ENCODE measurements at places on chromosomes 1 and 21.

DNA sequence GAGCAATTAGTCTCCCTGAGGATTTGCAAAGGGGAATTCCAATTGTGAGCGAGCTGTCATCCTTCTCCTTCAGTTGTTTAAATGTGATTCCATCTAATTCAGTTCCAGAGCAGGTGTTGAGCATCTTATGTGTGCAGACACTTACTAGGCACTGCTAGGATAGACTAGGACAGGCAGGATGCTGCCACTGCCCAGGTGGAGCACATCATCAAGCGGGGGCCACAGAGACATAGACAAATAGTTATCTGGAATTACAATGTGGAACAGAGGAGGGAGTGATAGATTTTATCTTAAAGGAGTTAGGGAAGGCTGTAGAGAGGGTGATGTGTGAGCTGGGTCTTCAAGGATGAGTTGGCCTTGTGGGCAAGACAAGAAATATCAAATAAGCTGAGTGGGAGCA is 55.9 kb downstream of the CDC7 start:
- DNase-seq, result no peak

GRCh38 chr1:186750257-186750656 is 70.0 kb upstream of the PTGS2 start:
- DNase-seq, result no peak

- peak; percentile 27 for DNase-seq
Measured at GRCh38 chr1:241677201-241677600, 25.1 kb downstream of the WDR64 start.

GRCh38 chr1:229478852-229479251 is 29.3 kb downstream of the NUP133 start:
- no peak for DNase-seq

GRCh38 chr1:154578058-154578418 is 10.5 kb downstream of the CHRNB2 start:
- no peak for DNase-seq

- no peak for DNase-seq
Measured at GRCh38 chr1:180255536-180256340, 25.7 kb downstream of the LHX4 start.

- no peak for DNase-seq
Measured at GRCh38 chr1:207033302-207033701, 746 bp upstream of the C1orf116 start.

GRCh38 chr1:43207229-43207853 is 35.2 kb downstream of the CFAP57 start:
- no peak for DNase-seq

DNA sequence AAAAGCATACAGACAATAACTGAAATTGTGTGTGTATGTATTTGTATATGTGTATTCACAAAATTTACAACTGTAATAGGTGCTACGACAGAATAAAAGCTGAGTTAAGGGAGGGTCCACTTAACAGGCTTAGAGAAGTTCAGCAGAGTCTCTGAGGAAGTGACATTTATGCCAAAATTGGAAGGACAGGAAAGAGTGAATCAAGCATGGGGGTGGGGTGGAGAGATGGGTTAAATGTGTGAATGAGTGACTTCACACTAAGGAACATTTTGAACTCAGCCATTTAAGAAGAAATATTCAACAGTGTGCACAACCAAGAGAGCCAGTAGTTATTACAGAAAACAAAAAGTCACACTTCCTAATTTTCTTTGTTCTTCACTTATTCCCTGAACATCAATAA is 53.8 kb upstream of the RGS1 start:
- DNase-seq, result no peak

GRCh38 chr1:22889213-22889827 is 83.3 kb downstream of the LACTBL1 start:
- no peak for DNase-seq

- DNase-seq, result no peak
Measured at GRCh38 chr1:229271448-229272159, 693 bp downstream of the RAB4A start.

DNA sequence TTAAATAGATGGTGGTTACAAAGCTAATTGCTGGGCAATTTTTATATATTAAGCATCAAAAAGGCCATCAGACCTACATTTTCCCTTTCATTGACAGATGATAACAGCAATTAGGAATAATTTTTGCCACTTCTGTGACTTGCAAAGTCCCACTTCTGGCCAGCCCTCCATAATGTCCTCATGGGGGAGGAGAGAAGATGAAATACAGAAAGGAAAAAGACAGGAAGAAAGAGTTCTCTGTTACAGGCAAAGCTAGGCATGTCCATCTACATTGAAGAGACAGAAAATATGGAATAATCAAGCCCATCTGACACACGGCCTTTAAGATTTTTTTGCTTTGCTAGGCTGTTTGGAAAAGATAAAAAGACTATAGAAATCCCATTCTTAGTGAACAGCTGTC is 108.0 kb downstream of the ENAH start:
- no peak for DNase-seq

GRCh38 chr1:20411196-20411980 is 74.6 kb downstream of the CAMK2N1 start:
- DNase-seq, result no peak

DNA sequence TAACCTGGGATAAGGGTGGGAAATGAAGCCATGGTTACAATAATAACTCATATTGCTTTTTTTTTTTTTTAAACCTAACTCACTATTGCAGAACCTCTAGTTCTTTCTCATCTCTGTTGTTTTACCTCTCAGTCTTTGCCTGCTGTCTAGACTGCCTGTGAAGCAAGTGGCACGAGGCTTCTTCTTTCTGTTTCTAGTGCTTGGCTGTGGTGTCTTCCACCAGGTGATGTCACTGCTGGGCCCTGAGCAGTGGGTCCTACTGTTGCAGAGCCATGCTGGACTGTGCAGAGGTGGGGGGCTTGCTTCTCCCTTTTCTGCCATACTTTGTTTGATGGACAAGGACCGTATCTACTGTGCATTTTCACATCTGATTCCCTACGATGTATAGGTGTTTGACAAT is 51.7 kb downstream of the ZNF326 start:
- no peak for DNase-seq

- no peak for DNase-seq
Measured at GRCh38 chr1:99645699-99646531, at the start of gene PALMD. Gene PALMD (plus strand): TSS chr1:99646113. CDS start chr1:99646318, 205 bp downstream.

DNA sequence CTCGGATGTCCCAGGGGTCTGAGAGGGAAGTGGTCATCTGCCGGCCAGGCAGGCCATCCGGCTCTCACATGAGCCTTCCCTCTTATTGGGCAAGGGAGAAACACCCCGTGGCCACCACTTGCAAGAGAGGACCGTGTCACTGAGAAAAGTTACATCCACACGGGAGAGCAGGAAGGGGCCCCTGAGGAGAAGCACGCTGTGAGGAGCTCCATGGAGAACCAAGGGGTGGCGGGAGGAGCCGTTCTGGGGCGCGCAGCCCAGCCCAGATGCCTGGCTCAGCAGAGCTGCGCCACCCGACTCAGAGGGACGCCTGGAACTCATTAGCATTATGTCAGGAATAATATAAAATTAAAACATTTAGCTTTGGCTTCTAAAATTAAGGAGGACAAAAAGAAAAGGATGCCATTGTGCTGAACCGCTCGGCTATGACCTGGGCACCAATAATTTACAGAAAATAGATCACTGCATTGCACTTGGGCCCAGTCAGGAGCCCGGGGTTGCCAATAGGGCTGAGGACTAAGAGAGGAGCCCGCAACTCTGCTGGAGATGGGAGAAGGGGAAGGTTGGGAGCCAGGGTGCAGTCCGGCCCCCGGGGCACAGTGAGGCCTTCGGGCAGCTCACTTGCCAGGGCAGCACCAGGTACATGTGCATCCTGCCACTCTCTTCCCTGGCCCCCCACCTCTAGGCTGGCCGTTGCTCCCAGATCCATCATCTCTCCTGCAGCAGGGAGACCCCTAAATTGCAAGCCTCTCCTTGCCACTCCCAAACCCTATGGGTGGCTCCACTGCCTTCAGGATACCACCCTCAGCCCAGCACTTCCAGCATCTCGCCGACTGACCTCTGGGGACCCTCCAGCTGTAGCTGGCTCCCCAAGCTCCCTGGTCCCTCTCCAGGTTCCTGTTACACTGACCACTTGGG is 84.8 kb downstream of the DMRTB1 start:
- no peak for DNase-seq

GRCh38 chr1:212037900-212038299 is 2.4 kb downstream of the DTL start:
- no peak for DNase-seq

- DNase-seq, result peak; percentile 96
Measured at GRCh38 chr1:108643492-108644335, 17.2 kb downstream of the HENMT1 start.

DNA sequence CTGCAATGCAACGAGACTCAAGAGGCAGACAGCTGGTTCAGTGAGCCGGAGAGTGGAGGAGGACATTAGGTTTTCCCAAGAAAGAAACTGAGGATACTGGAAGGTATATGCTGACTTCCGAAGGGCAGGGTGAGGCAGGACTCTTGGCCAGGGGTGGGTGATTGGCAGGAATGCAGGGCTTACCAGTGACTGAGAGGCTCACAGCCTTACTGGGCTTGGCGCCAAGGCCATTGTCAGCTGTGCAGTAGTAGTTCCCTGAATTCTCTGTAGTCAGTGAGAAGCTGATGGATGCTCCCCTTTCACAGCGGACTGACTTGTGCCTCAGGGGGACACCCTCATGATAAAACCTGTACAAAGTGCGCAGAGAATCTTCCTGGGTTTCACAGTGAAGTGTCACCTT is 9.6 kb downstream of the FCRL5 start:
- DNase-seq, result no peak

- DNase-seq, result no peak
Measured at GRCh38 chr1:111904478-111905218, 84.8 kb downstream of the KCND3 start.

- no peak for DNase-seq
Measured at GRCh38 chr1:28037206-28037605, 51.2 kb downstream of the EYA3 start.

DNA sequence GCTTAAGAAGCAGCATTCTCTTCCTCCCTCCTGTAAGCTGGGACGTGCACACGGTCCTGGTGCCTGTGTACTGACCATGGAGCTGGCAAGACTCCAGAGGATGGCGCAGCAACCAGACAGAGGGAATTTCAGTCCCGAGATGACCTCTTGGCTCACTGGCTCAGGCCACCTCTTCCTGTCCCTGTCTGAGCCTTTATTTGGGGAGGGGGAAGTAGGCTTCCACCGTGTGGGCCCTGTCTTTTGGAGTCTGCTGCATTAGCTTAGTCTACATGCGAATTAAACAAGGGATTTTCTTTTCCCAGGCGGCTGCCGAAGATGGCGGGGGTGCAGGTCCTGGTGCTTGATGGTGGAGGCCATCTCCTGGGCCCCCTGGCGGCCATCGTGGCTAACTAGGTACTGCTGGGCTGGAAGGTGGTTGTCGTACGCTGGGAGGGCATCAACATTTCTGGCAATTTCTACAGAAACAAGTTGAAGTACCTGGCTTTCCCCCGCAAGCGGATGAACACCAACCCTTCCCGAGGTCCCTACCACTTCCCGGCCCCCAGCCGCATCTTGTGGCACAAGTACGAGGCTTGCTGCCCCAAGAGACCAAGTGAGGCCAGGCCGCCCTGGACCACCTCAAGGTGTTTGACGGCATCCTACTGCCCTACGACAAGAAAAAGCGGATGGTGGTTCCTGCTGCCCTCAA is 10.2 kb downstream of the IL24 start:
- DNase-seq, result no peak

DNA sequence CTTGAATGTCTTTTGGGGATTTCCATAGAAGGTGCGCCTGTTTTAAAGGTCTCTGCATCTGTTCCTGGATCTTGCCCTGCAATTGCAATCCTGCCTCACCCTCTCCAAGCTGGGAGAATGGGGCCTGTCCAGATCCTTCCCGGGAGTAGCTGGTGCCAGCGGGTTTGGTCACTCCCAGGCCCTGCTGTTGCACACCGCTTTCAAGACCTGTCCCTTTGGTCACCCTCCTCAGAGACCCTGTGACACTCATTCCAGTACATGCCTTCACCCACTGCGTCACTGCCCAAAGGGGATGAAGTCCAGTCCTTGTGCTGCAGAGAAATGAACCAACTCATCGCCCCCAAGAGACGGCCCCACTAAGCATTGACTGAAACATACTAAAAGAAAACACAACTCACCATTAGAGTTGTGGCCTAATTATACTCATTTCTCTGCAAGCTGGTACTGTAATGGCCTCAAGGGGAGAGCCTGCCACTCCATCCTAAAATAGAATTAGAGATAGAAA is 1.9 kb upstream of the IRF2BP2 start:
- DNase-seq, result no peak

DNA sequence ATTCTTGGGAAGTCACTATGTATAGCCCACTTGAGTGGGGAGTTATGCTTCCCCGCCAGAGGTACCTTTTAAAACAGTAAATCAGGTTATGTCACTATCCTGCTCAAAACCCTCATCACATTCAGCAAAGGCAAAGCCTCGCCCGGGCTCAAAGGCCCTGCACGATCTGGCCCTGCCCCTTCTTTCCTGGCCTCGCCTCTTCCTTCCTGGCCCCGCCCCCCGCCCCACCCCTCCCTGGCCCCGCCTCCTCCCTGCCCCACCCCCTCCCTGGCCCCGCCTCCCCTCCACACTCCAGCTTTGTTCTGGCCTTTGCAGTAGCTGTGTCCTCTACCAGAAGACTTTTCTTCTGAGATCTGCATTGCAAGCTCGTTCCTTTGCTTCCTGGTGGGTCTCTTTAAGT is 6.6 kb downstream of the LDLRAD2 start:
- no peak for DNase-seq

DNA sequence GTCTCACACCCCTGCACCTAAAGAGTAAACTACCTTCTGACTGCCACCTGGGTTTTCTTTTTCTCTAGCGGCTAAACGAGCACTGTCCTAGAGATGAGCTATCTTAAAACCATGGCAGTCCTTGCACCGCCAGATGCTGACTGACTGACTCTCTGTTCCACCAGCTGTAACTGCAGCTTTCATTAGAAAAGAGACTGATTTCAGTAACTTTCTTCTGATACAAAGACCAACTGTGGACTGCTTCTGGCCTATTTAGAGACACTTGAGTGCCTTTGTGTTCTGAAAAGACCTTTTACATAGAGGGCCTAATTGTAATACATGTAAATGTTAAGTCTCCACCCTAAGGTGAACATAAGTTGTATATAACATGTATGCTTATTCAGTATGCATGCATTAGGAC is 152.5 kb downstream of the DISC1 start:
- no peak for DNase-seq

DNA sequence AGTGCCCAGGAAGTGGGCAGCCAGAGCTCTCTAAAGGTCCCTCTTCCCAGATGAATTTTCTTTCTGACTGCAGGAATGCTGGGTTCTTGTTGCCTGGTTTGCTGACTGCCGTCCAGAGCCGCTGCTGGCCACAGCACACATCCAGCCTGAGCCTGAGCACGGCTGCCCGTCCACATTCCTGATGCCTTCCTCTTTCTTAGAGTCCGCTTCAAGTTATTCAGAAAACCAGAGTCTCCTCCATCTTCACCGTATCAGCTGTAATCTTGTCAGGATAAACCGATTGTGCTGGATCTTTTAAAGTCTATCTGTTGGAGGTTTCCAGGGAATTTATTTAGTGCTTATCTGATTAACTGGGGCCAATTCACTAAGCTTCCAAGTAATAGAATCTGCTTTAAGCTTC is 84.8 kb upstream of the BCAR3 start:
- DNase-seq, result no peak

GRCh38 chr1:64866689-64867088 is 99.7 kb downstream of the JAK1 start:
- DNase-seq, result no peak

All from T-helper 2 cell (primary cell).